ENCODE measurements at places on chromosomes 2 and 18.

- DNase-seq = no peak
Observed at GRCh38 chr2:166658901-166659300, 164.9 kb upstream of the SCN7A start.

- DNase-seq = no peak
Observed at GRCh38 chr2:128214866-128215460, 103.7 kb downstream of the HS6ST1 start.

GRCh38 chr2:19933351-19933981, 31.7 kb upstream of the TTC32 start:
- DNase-seq = no peak

GRCh38 chr2:186125156-186125555, 360.9 kb upstream of the ZC3H15 start:
- DNase-seq = no peak

All from activated CD4-positive, alpha-beta T cell treated with anti-CD3 and anti-CD28 coated beads, Interleukin-2, Interleukin-4, amounts not matched to agents 100 ng/mL and 50 ng/mL, durations not matched to agents 16 hours and 8 hours (primary cell).